ENCODE measurements at places on chromosomes 1 and 21.

- no peak overlapping the region for H3K27ac ChIP-seq
- H3K4me3 ChIP-seq: no peak overlapping the region
- H3K4me1 ChIP-seq: peaks cover 10% of the 10 kb centered on the region
Observed at GRCh38 chr21:32735524-32735923, 7.7 kb upstream of the SYNJ1 start.

- no peaks in the 10 kb centered on the region for H3K36me3 ChIP-seq
- H3K4me3 ChIP-seq: no peak overlapping the region
- peaks cover 28% of the 10 kb centered on the region for H3K27me3 ChIP-seq
Observed at GRCh38 chr1:158374860-158375259, 21.2 kb downstream of the CD1E start.

- DNase-seq: no peak
- peaks cover 6% of the 10 kb centered on the region for H3K27me3 ChIP-seq
- H3K4me3 ChIP-seq: no peak overlapping the region
- no peaks in the 10 kb centered on the region for H3K36me3 ChIP-seq
- peaks cover 7% of the 10 kb centered on the region for H3K4me1 ChIP-seq
- H3K27ac ChIP-seq: no peak overlapping the region
Observed at GRCh38 chr1:20511518-20512428, 3.8 kb upstream of the MUL1 start.

DNA sequence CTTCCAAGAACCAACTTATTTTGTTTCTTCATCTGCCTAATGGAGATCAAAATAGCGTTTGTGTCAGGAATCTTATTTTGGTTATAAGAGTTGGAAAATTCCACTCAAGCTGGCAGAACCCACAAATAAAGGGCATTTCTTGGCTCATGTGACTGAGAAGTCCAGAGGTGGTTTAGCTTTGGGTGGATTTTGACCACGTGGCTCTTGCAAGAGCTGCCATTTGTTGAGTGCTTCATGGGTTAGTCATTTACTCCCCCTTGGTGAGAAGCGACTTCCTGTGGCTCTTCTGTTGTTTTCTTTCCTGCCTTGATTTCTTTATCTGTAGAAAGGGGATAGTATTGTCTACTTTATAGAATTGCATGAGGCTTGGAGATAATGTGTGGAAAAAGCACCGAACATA is 9.5 kb upstream of the RNF186 start:
- H3K4me1 ChIP-seq: peaks cover 8% of the 10 kb centered on the region
- no peak overlapping the region for H3K27ac ChIP-seq
- no peaks in the 10 kb centered on the region for H3K36me3 ChIP-seq
- H3K4me3 ChIP-seq: no peak overlapping the region

GRCh38 chr1:243851257-243851756 is 1.3 kb upstream of the AKT3 start:
- H3K36me3 ChIP-seq: peaks cover 1% of the 10 kb centered on the region
- H3K4me3 ChIP-seq: peak overlapping the region; percentile 79
- H3K27me3 ChIP-seq: peaks cover 7% of the 10 kb centered on the region
- peaks cover 20% of the 10 kb centered on the region for H3K4me1 ChIP-seq
- no peak for DNase-seq

DNA sequence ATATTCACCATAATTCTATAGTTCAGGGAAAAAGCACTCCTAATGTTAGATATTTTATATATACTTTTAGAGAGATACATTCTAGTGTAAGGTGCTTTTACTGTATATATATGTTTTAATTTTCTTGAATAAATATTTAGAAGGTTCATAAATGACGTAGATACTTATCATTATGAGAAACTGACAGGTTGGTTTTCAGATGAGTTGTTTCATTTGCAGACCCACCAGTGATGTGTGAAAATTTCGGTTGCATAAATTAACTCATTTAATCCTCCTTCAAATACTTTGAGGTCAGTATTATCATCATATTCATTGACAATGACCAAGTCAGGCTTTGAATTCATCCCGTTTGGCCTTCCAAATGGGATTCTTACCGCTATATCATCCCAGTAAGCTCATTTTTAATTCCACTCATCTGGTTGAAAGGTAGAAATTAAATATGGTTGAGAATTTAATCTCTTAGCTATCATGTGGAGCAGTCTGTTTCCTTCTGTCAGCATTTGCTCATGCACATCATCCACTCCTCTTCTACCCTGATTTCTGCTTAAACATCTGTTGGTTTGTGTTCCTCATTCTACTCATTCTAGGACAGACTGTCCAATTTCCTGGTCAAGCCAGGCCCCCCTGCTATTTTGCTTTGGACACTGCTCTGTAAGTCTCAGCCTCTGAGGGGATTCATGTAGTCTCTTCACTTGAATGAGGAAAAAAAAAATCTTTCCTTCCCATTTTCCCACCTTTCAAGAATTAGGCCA is 1156.6 kb downstream of the PLA2G4A start:
- H3K36me3 ChIP-seq: no peaks in the 10 kb centered on the region
- no peaks in the 10 kb centered on the region for H3K4me1 ChIP-seq
- no peak overlapping the region for H3K4me3 ChIP-seq
- DNase-seq: no peak
- no peaks in the 10 kb centered on the region for H3K27me3 ChIP-seq

- peak; percentile 90 for DNase-seq
- H3K27ac ChIP-seq: no peak within 1 kb of the TSS
- H3K4me1 ChIP-seq: peaks cover 31% of the 10 kb centered on the region
- peak within 1 kb of the TSS; percentile 46 for H3K4me3 ChIP-seq
Observed at GRCh38 chr1:7783826-7784491, at the start of gene PER3. PER3 (plus strand) TSS chr1:7784291; CDS start chr1:7784878, 587 bp downstream.

- DNase-seq: no peak
- H3K27ac ChIP-seq: no peak overlapping the region
- peaks cover 11% of the 10 kb centered on the region for H3K27me3 ChIP-seq
- H3K4me1 ChIP-seq: peaks cover 16% of the 10 kb centered on the region
- H3K36me3 ChIP-seq: peaks cover 6% of the 10 kb centered on the region
- H3K4me3 ChIP-seq: no peak overlapping the region
Observed at GRCh38 chr1:65235867-65236805, 73.2 kb upstream of the DNAJC6 start.

- peaks cover 19% of the 10 kb centered on the region for H3K36me3 ChIP-seq
- peaks cover 37% of the 10 kb centered on the region for H3K4me1 ChIP-seq
- H3K4me3 ChIP-seq: peak overlapping the region; percentile 99
- DNase-seq: peak; percentile 61
Observed at GRCh38 chr1:24641646-24642151, 1.4 kb upstream of the SRRM1 start.

DNA sequence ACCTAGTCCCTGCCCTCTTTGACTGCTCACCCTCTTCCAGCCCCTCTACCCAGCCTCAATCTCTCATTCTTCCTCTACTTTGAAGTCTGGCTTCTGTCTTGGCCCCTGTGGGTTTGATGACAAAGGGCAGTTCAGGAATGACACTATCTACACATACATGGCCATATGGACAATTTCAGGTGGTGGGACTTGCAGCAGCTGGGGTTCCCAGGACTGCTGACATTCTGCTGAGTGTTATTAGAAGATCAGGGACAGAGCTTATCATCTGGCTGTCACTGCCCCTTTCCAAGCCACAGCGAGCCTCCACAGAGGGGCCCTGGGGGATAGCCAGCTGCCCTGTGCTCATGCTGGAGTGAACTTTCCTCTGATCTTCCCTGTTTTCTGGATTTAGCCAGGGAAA is 97.4 kb upstream of the IPO9 start:
- H3K27me3 ChIP-seq: peaks cover 15% of the 10 kb centered on the region
- no peak for DNase-seq
- no peak overlapping the region for H3K27ac ChIP-seq
- no peaks in the 10 kb centered on the region for H3K4me1 ChIP-seq
- H3K36me3 ChIP-seq: no peaks in the 10 kb centered on the region

- peaks cover 50% of the 10 kb centered on the region for H3K36me3 ChIP-seq
- H3K4me1 ChIP-seq: no peaks in the 10 kb centered on the region
- H3K27ac ChIP-seq: no peak overlapping the region
Observed at GRCh38 chr1:233172201-233172600, 123.3 kb downstream of the PCNX2 start.

- peak; percentile 12 for DNase-seq
- H3K36me3 ChIP-seq: no peaks in the 10 kb centered on the region
- H3K4me3 ChIP-seq: no peak overlapping the region
- peaks cover 23% of the 10 kb centered on the region for H3K4me1 ChIP-seq
- H3K27ac ChIP-seq: no peak overlapping the region
Observed at GRCh38 chr1:234765672-234766071, 155.7 kb upstream of the IRF2BP2 start.

DNA sequence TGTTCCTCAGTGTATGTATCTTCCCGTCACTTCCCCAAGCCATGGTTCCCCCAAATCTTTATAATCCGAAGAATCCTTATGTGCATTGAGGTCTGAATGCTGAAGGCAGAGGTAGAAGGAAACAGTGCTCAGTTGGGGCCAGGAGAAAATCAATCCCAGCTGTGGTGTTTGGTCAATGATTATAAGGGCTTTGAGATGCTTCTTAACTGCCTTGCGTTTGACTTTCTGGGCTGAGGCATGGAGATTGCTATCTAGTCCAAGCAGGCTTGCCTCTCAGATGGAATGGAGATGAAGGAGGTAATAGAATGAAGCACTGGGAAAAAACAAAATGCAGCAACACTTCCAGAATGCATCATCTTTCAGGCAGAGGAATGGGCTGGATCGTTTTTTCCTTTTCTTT is 3.6 kb upstream of the MAP1LC3C start:
- H3K27me3 ChIP-seq: peaks cover 5% of the 10 kb centered on the region
- no peak overlapping the region for H3K4me3 ChIP-seq
- H3K27ac ChIP-seq: no peak overlapping the region

DNA sequence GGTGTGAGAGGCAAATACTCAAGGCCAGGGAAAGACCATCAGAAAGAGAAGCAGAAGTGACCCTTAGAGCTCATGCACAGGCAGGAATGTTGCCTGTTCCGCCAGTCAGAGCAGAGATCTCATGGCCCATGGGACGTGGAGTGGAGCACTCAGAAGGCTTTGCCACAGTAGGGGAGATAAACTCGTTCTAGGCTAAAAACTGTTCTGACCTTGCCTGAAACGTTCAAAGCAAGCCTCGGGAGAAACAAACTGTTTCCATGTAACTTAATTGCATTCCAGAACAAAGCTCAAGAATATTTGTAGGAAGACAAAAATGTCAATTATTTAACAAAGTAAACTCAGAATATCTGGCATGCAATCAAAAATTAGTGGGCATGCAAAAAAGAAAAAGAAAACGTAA is 20.7 kb upstream of the SLC19A1 start:
- no peak overlapping the region for H3K27ac ChIP-seq
- peaks cover 46% of the 10 kb centered on the region for H3K27me3 ChIP-seq
- H3K4me3 ChIP-seq: no peak overlapping the region
- DNase-seq: no peak
- no peaks in the 10 kb centered on the region for H3K36me3 ChIP-seq
- H3K4me1 ChIP-seq: no peaks in the 10 kb centered on the region

GRCh38 chr1:199448646-199449045 is 578.9 kb upstream of the NR5A2 start:
- H3K36me3 ChIP-seq: no peaks in the 10 kb centered on the region
- H3K4me1 ChIP-seq: no peaks in the 10 kb centered on the region
- no peak overlapping the region for H3K27ac ChIP-seq
- no peak for DNase-seq
- H3K4me3 ChIP-seq: no peak overlapping the region

- no peak for DNase-seq
- no peaks in the 10 kb centered on the region for H3K36me3 ChIP-seq
- H3K4me1 ChIP-seq: no peaks in the 10 kb centered on the region
Observed at GRCh38 chr21:36639769-36640168, 59.1 kb upstream of the SIM2 start.

GRCh38 chr1:172642970-172643369 is 15.9 kb upstream of the FASLG start:
- peaks cover 97% of the 10 kb centered on the region for H3K4me1 ChIP-seq
- H3K36me3 ChIP-seq: peaks cover 11% of the 10 kb centered on the region
- peaks cover 10% of the 10 kb centered on the region for H3K27me3 ChIP-seq
- peak overlapping the region; percentile 84 for H3K27ac ChIP-seq
- peak overlapping the region; percentile 29 for H3K4me3 ChIP-seq

DNA sequence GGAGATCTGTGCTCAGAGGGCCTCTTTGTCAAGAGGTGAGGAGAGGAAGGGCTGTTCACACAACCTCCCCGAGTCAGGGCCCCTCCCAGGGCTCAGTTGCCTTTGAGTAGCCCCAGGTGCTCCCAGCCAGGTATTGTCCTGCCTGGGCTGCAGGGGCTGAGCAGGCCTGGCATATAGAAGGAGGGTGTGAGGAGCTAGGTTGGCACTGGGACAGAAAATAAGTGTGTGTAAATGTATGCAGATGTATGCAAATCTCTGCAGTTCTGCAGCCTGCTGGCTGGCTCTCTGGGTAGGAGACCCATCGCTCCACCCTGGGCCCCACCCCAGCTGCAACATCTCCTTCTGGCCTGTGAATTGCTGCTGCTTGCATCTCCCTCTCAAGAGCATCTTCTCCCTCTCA is 52.4 kb downstream of the NAV1 start:
- H3K27ac ChIP-seq: no peak overlapping the region
- peaks cover 14% of the 10 kb centered on the region for H3K27me3 ChIP-seq
- no peak for DNase-seq
- H3K36me3 ChIP-seq: no peaks in the 10 kb centered on the region

GRCh38 chr1:27652111-27652864 is 17.3 kb upstream of the FGR start:
- no peak overlapping the region for H3K4me3 ChIP-seq
- H3K36me3 ChIP-seq: no peaks in the 10 kb centered on the region
- no peak for DNase-seq
- peaks cover 13% of the 10 kb centered on the region for H3K4me1 ChIP-seq
- H3K27me3 ChIP-seq: no peaks in the 10 kb centered on the region

GRCh38 chr1:77970192-77970591 is 8.7 kb downstream of the FUBP1 start:
- H3K27me3 ChIP-seq: no peaks in the 10 kb centered on the region
- no peak overlapping the region for H3K4me3 ChIP-seq
- H3K36me3 ChIP-seq: peaks cover 57% of the 10 kb centered on the region
- DNase-seq: no peak

GRCh38 chr1:43993206-43993914 is 2.0 kb downstream of the CCDC24 start:
- no peak for DNase-seq
- no peak overlapping the region for H3K4me3 ChIP-seq
- H3K27me3 ChIP-seq: no peaks in the 10 kb centered on the region
- H3K36me3 ChIP-seq: no peaks in the 10 kb centered on the region
- peaks cover 17% of the 10 kb centered on the region for H3K4me1 ChIP-seq
- H3K27ac ChIP-seq: no peak overlapping the region

DNA sequence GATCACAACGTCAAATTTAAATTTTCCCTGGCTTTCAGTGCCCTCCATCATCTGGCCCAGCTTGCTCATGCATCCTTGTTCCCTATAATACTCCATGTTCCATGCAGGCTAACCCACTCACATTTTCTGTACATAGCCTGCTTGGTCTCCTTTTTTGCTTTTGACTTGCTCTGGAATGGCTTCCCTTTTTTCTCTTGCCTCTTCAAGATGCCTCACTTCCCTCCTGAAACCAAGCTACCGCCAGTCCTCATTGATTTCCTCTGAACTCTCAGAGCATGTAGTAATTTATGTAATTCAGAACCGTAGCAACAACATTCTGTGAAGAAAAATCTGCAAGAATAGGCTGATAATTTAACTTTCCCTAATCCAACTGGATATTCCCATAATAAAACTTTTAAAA is 10.3 kb downstream of the CAP1 start:
- no peak for DNase-seq
- H3K36me3 ChIP-seq: peaks cover 63% of the 10 kb centered on the region
- H3K27me3 ChIP-seq: no peaks in the 10 kb centered on the region
- peak overlapping the region; percentile 44 for H3K27ac ChIP-seq
- no peak overlapping the region for H3K4me3 ChIP-seq
